CD4-positive, alpha-beta T cell treated with Interleukin-2 at 100 ng/mL for 4 hours (primary cell): ENCODE measurements at places on chromosomes 12 and 14.

GRCh38 chr14:99252940-99253868, 18.8 kb downstream of the BCL11B start:
- DNase-seq = peak; percentile 77

GRCh38 chr14:51453869-51454268, 197.8 kb upstream of the FRMD6 start:
- no peak for DNase-seq

- DNase-seq = no peak
Measured at GRCh38 chr12:131699434-131699833, 11.5 kb upstream of the SFSWAP start.

GRCh38 chr12:62260733-62261683, 804 bp downstream of the USP15 start:
- DNase-seq = peak; percentile 87

- DNase-seq = no peak
Measured at GRCh38 chr12:116784238-116784612, 46.1 kb downstream of the RNFT2 start.

DNA sequence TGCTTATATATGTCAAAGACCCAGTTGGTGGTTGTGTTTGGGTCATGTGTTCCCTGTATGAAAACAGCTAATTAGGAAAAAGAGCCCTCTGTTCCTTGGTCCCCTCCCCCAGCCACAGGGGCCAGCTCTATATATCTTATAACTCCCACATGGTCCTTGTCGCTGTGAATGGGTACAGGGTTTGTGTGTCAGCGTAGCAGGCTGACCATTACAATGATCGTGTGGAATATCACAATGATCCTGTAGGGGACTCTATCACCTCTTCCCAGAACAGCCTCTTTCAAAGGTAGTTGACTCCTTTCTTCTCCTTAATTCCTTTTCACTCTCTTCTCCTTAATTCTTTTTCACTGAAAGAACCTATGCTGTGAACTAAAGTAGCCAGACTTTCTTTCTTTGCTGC, 51.6 kb upstream of the RIC8B start:
- no peak for DNase-seq
